ENCODE measurements at places on chromosomes 12 and 14.
A peak's percentile ranks its signal among the peaks of the same experiment; 100 is the strongest.

DNA sequence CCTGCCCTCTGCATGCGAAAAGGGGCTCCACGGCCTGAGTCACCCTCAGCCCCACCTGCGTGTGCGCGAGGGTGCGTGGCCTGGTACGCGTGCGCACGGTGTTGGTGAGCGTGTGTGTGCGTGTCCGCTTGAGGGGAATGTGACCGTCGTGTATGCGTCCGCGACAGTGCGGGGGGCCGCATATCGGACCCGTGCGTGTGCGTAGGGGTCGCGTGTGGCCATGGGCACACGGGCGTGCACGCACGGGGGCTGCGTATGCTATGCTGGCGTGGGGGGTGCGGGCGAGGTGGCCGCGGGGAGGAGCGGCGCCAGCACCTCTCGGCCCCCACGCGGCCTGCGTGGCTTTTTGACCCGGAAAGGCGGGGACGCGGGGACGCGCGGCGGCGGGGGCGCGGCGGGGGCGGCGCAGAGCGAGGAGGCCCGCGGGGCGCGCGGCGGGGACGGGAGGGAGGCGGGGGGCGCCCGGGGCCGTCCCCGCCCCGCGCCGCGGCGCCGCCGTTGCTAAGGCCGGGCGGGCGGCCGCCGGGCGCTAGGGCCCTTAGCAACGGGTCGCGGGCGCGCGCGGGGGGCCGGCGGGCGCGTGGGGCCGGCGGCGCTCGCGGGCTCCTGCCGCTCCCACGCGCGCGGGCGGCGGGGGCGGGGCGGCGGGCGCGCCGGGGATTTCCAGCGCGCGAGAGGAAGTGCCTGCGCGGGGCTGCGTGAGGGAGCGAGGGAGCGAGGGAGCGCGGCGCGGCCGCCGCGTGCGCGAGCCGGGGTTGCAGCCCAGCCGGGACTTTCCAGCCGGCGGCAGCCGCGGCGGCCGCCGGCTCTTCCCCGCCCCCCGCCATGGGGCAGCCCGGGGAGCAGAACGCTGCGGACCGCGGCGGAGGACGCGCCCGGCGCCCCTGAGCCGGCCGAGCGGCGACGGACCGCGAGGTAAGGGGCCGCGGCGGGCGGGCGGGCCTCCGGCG, at the start of gene TRAF3:
Gene TRAF3, plus strand, starts transcription at position 689 of the 950 bp plus-strand sequence. CDS start 92,753 bp downstream, outside the sequence.
- ATAC-seq = peak; percentile 44

DNA sequence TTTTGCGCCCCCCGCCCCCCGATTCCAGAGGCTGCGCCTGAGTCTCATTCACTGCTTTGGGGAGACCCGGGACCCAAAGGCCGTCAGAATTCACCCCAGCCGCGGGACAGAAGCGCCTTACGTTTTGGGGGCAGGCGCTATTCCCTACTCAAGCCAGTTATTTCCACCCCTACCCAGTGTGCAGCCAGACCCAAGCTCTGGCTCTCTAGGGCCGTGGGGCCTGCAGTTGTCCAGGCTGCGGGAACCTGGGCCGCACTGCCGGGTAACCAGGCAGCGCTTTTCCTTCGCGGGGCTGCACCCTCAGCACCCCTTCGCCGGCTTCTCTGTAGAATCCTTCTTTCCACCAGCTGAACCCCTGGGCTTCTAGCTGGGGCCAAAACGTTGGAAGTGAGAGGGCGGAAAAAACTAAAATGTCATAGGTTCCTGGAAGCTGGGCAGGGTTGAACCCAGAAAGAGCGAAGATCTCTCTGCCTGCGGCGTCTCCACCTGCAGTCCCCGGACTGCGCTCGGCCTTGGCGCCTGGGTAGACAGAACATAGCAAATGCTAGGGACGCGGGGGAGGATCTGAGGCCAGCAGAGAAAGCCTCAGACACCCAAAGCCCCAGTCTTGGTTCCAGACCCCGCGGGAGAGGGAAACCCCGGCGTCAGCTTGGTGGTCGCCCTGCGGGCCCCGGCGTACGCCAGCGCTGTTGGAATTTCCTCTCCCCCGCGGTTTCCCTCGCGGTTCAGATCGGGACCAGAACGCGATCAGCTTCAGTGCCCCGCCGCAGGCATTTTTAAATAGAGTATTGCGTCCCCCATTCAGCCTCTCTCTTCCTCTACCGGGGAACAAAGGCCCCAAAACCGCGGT, 18.3 kb downstream of the TBX3 start:
- no peak for ATAC-seq

GRCh38 chr14:82362452-82362851, 828.8 kb upstream of the SEL1L start:
- no peak for ATAC-seq

GRCh38 chr12:128797119-128798118, 26.3 kb downstream of the SLC15A4 start:
- peak; percentile 26 for ATAC-seq

DNA sequence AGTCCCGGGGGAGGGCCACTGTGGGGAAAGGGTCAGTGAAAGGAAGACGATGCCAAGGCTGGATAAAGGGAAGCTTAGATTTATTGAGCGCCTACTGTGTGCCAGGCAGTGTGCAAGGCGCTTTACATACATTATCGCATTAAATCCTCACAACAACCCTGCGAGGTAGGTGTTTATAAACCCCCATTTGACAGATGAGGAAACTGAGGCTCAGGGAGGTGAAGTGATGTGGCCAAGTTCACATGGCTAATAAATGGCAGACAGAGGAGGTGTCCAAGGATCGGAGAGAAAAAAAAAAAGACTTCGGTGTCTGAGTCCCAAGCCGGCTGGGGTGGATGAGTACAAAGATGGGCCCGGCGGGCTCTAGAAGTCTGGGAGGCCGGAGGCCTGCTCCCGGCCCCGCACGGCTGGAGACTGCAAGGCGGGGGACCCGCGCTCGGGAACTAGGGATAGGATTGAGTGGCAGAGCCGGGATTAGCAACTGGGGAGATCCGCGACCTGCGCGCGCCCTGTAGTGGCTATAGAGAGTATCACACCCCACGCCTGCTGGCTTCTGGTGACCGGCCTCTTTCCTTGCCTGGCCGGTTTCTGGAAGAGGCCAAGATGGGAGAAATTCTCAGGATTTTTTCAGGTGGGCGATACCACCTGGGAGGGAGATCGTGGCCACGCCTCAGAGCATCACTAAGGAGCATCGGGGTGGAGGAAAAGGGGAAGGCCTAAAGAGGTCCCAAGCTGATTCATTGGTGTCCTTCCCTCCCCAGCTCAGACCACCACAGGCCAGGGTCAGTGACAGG, 3.9 kb downstream of the DDN start:
- peak; percentile 73 for ATAC-seq

DNA sequence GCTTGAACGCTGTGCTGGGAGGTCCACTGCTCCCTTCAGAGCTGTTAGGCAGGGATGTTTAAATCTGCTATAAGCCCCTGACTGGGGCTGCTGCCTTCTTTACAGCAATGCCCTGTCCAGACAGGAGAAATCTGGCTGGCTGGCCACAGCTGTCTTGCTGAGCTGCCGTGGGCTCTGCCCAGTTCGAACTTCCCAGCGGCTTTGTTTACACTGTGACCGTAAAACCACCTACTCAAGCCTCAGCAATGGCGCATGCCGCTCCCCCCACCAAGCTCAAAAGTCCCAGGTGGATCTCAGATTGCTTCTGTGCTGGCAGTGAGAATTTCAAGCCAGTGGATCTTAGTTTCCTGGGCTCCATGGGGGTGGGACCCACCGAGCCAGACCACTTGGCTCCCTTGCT, 35.8 kb downstream of the CKAP4 start:
- ATAC-seq = no peak

- ATAC-seq = no peak
Observed at GRCh38 chr12:109987615-109988014, 8.6 kb downstream of the GIT2 start.

DNA sequence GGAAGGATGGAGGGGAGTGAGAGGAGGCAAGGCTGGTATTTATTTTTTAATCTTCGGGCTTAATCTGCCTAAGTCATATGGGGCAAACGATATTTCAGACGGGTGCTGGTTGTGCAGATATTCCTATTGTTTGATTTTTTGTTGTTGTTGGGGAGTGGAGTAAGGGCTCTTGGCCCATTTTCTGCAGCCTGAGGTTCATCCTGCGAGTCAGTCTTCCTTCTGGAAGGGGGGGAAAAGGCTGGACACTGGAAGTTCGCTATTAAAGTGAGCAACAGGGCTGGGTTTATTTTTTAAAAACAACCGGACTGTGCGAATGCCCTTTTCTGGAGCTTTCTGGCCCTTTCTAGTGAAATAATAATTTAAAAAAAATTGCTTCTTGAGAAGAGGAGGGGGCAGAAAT, 2.3 kb downstream of the NRXN3 start:
- ATAC-seq = no peak

DNA sequence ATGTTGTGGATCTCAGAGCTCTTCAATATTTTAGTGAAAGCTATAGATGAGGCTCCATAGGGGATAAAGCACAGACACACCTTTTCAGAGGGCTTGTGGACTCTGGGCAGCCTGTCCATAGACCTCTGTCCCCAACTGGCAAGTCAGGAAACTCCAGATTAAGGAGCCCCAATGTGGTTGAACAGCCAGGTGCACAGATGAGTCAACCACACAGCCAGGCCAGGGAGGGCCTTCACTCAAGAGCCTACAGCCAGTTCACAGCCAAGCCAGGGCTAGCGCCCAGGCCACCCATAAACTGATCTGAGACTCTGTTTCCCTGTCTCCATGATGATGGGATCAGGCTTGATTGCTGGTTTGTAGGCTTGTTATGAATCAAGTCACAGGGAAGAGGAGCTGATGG, 1.0 kb upstream of the BDKRB2 start:
- peak; percentile 50 for ATAC-seq

- no peak for ATAC-seq
Observed at GRCh38 chr14:104496095-104496494, 83.5 kb upstream of the C14orf180 start.
